OCI-M1 (cell line): ENCODE measurements at places on chromosomes 6 and 20.

- DNase-seq = no peak
Observed at GRCh38 chr6:6566766-6567165, 21.8 kb upstream of the LY86 start.

DNA sequence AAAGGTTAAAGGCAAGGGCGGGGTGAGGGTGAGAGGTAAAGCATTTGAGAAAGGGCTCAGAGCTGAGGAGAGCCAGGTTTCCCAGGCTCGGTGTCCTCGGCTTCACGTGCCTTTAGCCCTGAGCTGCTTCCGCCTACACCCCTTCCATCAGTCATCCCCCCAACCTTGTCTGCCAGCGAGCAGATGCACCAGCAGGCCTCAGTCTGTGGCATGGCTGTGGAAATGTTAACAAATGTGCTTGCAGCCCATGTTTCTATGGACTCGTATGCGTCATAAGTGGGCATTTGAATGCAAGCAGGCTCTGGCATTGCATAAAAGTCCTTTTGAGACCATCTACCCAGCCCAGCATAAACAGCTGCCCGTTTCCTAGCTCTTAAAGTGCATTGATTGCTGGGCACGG, 88.8 kb downstream of the SYNJ2 start:
- no peak for DNase-seq

- DNase-seq = no peak
Observed at GRCh38 chr6:15582499-15582898, 80.3 kb downstream of the DTNBP1 start.

DNA sequence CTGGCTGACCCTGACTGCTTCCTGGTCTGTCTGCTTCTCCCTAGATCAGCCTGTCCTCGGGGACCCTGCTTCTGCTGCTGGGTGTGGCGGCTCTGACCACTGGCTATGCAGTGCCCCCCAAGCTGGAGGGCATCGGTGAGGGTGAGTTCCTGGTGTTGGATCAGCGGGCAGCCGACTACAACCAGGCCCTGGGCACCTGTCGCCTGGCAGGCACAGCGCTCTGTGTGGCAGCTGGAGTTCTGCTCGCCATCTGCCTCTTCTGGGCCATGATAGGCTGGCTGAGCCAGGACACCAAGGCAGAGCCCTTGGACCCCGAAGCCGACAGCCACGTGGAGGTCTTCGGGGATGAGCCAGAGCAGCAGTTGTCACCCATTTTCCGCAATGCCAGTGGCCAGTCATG, 6.3 kb downstream of the NRSN2 start:
- no peak for DNase-seq

DNA sequence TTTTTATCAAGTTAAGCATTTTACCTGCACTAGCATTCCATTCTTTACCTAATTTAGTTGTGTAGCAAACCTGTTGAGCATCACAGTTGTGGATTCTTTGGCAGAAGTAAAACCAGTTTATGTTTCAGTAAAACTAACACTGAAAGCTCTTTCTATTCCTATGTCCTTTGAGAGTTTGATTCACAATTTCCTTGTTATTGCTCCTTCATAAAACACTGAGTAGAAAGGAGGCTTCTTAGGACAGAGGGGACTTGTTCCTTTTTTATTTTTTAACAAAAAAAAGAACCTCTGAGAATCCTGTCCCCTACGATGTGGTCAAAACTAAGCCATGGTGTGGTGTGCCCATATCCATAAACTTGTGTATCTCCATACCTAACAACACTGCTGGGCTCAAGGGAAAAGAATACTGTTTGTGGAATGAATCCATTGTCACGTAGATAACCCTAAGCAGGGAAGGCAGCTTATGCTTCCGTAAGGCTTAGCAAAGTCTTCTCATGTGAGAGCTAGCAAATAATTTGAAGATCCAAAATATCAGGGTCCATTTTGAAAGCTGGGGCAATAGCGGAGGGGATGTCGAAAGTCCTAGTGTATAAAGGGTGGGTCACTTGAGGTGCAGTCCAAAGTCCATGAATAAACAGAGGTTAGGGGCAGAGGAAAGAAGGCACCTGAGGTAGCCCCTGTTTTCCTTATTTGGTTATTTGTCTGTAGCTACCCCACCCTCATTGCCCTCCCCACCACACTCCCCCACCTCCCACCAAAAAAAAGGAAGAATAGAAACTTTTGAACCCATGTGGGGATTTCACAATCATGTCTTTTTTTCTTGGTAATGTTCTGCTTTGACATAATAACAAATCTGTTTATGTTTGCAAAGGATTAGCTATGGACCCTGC, 71.0 kb downstream of the PLAGL1 start:
- peak; percentile 12 for DNase-seq

- DNase-seq = no peak
Observed at GRCh38 chr6:3518356-3519190, 61.7 kb upstream of the SLC22A23 start.

DNA sequence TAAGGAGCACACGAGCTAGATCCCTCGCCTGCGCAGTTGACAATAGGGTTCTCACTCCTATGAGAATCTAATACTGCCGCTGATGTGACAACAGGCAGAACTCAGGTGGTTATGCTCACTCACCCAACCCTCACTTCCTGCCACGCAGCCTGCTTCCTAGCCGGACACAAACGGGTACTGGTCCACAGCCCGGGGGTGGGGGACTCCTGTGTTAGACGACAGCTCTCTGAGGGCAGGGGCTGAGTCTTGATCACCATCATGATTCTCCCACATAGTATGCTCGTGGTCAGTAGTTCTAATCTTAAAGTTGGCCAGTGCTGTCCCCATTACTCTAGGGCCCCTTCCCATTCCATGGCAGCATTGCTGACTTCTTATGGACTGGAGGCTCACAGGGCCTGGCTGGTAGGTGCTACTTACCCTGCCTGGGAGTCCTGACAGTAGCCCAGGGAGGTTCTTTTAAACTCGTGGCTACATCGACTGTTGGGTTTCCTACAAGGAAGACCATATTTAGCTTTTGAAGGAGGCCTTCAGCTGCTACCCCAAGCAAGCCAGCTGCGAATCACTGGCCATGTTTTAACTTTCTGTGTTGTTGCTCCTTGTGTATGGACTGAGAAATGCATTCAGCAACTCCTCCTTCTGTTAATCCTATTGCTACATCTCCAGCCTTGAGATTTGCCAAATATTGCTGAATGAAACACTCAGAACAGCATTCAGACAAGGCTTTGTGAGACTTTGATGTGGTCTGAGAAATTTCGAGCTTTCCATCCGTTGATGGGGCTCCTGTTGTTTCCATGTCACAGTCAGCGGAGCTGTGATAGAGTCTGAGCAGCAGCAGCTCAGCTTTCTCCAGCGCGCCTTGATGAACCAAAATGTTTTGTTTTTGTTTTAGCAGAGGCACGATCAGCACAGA, 300.3 kb downstream of the NRN1 start:
- DNase-seq = no peak
